ENCODE measurements at places on chromosomes 11 and 22. TPM values are rescaled to one million over a fixed set of nuclear protein-coding genes. Genes with fewer than 3 reads are reported as not detected.

Gene MTFP1
- total RNA-seq = 5.8 TPM

Gene PNPLA5
- total RNA-seq = not detected

Gene SNX32
- total RNA-seq = 14.7 TPM

Gene TRIM49D1
- 1.2 TPM for total RNA-seq

Gene TSGA10IP
- not detected for total RNA-seq

Gene UNC93B1
- 0.86 TPM for total RNA-seq

Gene PATE4
- total RNA-seq = not detected

Gene SIK2
- total RNA-seq = 10.1 TPM

Gene TNNT3
- not detected for total RNA-seq

Gene ARHGAP1
- 38.4 TPM for total RNA-seq
